Kidney epithelial cell (primary cell): ENCODE measurements at places on chromosomes 6 and 20.

DNA sequence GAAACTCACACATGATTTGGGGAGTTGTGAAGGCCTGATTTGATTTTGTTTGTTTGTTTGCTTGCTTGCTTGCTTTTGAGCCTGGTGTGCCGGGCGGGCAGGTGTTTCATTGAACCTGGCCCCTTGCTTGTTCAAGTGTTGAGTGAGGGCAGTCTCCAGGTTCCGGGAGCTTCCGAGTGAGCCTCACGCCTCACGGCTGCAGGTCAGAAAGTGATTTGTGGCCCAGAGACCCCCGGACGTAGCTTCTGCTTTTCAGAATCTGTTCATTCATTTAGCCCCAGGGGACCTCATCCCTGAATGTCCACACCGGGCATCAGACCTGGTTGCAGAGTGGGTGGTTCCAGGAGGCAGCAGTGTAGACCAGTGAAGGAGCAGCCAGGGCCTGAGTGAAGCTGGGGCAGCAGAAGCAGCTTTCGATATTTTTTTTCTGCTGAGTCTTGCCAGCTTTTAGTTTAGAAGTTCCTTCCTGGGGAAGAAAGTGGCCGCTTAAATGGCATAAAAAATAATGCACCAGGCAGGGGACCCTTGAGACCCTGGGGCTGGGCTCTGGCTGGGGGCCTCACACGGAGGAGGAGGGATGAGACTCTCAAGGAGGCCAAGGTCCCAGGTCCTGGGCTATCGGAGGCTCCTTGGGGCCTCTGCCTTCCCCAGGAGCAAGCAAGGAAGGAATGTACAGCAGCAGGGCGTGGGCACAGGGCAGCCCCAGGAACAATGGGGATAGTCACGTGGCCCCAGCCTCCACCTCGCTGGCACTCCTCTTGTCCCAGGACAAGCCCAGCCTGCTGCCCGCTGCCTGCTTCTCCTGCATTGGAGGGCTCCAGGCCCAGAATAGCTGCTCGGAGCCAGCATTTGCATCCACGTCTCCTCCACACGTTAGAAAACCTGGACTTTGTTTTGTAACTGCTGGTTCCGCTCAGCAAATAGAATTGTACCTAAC lies 89.2 kb upstream of the BHLHE23 start:
- DNase-seq, result no peak

GRCh38 chr20:22762576-22763256 lies 178.3 kb upstream of the FOXA2 start:
- DNase-seq, result no peak

DNA sequence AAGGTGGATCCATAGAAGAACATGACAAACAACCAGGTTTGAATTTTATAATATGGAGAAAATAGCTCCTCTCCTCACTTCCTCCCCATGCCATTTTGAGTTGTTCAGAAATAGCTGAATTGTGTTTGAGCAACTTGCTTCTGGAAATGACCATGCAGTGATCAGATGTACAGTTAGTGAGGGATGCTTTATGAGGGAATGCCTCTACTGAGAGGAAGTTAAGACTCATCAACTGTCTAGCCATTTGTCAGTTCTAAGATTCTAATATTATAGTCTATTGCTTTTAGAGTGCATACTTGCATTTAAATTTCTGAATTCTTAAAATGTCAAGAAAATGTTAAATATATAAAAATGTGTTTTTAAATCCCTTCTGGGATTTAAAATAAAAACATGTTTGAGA lies 3.8 kb downstream of the LAMA2 start:
- DNase-seq, result no peak

DNA sequence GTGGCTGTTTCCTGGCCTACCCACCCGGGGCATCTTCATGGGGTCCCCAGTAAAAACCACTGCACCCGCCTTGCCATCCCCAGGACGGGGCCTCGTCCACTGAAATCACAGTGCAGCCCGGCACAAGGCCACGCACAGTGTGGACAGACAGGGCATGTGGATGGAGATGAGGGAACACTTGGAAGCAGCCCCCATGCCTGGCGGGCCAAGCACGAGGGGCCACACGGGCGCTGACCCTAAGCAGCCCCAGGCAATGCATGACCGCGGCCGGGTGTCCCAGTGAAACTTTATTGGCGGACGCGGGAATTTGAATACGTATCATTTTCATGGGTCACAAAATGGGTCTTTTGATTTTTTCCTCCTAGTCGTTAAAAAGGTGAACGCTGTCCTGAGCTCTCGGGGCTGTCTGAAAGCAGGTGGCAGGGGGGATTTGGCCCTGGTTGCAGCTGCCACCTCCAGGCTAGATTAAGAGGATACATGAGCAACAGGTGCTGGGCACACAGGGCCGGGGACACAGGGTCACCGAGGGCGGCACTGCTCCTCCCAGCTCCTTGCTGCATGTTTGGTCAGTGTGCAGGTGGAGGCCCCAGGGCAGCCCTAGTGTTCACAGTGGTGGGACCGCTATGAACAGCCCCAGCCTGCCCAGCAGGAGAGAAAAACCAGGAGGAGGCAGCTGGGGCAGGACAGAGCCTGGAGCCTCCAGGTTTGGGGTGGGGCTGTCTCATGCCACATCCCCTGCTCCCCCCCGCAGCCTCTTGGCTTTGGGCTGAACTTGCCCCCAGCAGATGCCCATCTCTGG lies 74.9 kb upstream of the SLCO4A1 start:
- no peak for DNase-seq

GRCh38 chr6:121764493-121764892 lies 329.0 kb downstream of the GJA1 start:
- DNase-seq, result no peak

GRCh38 chr20:31698803-31699718 lies 23.6 kb downstream of the BCL2L1 start:
- DNase-seq, result peak; percentile 99

GRCh38 chr6:3355011-3355357 lies 96.2 kb downstream of the PSMG4 start:
- DNase-seq, result no peak

GRCh38 chr20:16528078-16528477 lies 45.2 kb downstream of the KIF16B start:
- DNase-seq, result peak; percentile 84

DNA sequence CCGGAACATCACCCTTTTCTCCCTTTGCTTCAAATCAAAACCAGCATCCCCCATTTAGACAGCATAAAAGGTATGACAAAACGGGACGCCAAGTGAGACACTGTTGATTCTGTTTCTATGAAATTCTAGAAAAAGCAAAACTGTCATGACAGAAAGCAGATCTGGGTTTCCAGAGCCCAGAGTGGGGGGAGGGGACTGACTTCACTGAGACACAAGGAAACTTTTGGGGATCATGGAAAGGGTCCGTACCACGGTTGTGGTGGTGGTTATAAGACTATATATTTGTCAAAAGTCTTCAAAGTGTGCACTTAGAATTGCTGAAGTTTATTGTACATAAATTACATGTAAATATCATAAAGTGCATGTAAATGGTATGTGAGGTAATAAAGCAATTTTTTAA lies 82.6 kb downstream of the SLC22A3 start:
- no peak for DNase-seq

GRCh38 chr6:74410630-74411029 lies 714.6 kb downstream of the CD109 start:
- no peak for DNase-seq

DNA sequence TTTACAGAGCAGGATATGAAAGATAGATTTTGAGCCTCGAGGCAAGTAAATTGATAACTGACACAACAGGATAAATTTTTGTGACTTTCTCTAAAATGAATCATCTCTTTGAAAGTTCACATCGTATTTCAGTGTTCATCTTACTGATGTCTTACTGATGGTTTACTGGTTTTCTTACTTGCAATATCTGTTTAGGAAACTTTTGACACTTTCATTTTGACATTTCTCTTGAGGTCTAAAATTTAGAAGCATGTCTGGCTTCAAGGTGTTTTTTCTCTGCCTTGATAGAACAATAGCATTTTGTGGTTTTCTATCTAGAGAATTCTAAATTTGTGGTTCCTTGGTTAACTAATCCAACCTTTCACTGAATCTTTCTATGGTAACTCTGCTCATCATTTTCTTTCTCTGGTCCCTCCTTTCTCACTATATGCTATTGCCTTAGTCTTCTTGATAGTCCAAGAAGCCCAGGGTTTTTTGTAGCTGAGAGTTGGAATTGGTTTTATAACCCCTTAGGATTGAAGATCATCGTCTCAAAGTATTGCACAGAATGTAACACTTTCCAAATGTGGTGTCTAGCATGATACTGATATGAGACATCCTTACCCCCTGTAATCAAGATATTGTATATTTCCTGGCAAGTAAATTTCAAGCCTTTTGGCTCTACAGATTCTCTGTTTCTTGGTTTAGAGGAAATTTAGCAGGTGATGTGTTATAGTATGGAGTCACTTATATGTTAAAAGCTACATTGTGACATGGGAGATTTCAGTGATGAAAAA lies 98.7 kb downstream of the RNF144B start:
- no peak for DNase-seq

DNA sequence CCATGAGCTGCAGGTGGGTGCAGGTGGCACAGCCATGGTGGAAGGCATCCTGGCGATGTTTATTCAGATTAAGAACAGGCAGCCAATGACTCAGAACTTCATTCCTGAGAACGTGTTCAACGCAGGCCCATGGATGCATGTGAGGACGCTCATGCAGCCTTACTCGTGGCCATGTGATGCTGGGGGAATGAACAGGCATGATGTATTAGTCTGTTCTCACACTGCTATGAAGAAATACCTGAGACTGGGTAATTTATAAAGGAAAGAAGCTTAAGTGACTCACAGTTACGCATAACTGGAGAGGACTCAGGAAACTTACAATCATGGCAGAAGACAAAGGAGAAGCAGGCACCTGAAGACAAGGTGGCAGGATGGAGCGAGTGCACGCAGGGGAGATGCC lies 146.6 kb downstream of the RNASET2 start:
- no peak for DNase-seq

DNA sequence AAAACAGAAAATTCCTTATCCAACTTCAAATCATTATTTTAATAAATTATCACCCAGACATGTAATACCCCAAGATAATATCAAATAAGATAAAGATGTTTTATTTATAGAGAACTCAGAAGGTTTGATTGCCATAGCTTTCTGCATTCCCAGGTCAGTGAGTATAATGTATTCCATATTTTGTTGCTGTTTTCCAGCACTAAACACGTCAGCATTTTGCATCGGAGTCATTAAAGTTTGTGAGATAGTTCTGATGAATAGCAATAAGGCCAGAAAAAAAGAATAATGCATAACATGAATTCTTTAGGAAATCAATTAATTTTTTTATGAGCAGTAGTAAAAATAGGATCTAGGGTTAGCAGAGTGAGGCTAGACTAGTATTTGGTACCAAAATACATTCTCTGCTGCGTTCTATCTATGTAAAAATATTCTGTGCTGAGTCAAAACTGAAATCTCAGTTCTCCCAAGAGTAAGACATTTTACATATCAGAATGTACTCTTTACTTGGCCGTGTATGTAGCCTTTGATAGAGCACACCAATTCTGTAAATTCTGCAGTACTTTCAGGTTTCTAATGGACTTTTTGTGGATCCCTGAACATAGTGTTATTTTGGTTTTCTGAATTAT lies 269.9 kb upstream of the AGPAT4 start:
- no peak for DNase-seq

GRCh38 chr6:33661106-33661838 lies 40.1 kb downstream of the ITPR3 start:
- no peak for DNase-seq

GRCh38 chr20:16066571-16066970 lies 506.7 kb downstream of the KIF16B start:
- DNase-seq, result peak; percentile 21

DNA sequence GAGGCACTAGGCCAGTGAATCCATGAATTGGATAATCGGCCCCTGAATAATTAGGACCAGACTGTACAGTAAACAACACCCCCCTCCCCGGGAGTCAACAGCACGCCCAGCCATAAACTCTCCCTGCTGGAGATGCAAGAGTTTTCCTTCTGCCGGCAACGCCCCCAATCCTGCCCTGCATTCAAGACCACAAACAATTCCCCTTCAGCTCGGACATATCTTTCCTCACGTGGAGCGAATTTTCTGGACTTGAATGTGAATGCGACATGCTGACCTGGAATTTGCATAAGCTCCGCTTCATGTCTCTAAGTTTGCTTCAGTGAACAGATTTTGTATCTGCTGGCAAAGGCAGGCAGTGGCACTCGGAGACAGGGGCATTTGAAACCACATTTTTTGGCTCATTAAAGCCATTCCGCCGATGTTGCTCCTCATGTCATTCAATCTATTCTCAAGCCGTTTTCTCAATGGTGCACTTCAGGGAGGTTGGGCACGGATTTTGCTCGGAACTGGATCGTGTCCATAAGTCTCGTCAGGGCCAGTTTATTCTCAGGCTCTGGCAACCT lies 38.0 kb upstream of the GMPR start:
- DNase-seq, result no peak

DNA sequence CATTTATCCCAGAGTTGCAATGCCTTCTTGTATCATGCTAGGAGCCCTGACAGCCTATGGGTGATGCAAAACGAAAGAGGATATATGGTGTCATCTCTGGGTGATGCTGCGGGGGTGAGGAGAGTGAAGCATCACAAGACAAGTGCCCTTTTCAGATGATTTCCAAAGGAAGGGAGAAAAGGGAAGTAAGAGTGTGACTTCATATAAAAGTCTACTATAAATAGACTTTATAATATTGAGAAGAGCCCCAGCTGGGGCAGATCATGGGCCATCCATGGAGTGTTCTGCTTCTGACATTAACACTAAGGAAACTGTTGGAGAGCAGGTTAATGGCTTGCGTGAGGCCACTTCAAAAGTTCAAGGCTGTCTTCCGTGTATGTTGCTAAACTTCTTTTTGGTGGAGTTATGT lies 4.4 kb downstream of the CD83 start:
- DNase-seq, result no peak

DNA sequence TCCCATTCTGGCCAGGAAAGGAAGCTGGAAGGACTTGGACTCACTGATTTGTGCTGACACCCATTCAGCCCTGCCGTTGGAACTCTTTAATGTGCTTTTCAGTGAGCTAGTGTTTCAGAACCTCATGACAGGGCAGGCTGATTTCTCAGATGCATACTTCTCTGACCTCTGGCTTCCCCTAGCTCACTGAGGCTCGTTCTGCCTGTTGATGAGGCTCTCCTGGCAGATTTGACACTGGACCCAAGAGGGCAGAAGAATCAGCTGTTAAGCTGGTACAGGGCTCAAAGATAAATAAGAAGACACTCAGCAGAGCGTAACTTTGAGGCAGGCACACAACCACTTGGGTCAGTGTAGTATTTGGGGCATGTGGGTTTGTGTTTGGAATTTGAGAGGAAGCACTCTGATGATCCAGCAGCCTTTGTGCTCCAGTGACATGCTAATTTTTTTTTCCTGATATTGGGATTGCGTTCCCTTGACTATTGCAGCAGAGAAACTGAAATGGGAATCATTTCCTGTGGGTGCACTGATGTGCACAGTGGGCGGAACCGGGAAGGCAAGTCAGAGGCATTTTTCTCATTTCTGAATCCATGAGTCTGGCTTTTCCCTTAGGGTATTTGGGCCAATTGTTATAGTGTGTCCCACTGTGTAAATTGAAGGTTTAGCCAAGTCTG lies 80.2 kb downstream of the CARMIL1 start:
- DNase-seq, result peak; percentile 52
